ENCODE measurements at places on chromosomes 3 and 15.

- DNase-seq: peak; percentile 82
These were observed 132.6 kb upstream of the HES1 start for GRCh38 chr3:194003114-194004057.

DNA sequence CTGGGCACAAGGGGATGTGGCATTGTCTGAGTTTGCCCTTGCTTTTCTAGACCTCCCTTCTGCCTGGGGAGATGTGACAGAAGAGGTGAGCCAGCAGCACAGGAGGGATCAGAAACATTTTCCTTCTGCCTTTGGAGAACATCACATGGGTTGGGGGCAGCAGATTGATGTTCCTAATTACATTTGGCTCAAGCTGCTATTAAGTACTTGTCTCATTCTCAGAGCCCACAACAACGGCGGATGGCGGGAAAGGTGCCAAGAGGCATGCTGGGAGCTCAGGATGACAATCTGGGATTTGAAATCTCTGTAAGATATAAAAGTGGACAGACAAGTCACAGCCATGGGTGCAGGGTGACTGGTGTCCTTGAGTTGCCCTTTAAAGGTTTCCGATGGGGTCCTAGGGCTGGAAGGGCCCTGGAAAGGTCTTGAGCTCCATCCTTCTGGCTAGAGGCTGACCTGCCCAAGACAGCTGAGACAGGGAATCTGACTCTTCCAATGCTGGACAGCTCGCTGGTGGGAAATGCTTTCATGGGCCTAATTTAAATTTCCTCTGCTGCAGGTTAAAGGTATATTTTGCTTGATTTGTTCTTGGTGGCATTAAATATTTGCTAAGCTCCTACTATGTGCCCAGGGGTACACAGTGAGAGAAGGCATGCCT is 2.4 kb upstream of the CORO2B start:
- DNase-seq: no peak

DNA sequence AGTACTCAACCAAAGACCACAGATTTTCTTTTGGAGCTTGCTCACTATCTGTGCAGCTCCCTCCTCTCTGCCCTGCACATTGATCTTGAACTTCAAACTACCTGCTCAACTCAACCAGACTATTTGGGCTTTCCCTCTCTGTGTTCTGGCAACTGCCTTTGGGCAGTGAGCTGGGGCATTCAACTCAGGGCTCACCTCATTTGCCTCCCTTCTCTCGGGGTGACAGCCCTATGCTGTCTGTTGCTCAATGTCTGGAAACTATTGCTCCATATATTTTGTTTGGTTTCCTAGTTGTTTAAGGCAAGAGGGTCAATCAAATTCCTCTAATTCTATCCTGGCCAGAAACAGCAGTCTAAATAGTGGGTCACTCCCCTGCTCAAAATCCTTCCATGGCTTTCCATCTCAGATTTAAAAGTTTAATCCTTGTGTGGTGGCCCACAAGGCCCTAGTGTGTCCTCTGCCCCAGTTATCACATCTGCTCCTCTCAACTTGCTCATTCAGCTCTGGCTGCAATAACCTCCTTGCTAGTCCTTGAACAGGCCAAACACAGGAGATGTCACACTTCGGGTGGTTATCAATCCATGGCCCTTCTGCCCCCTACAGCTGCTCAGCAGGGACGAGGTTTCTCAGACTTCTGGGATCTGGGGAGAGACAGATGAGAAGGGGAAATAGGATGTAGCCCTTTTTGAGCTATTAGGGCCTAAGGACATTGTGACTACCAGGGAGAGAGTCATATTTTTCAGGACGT is 67.8 kb downstream of the SNRK start:
- no peak for DNase-seq

- DNase-seq: no peak
These were observed 17.1 kb downstream of the AQR start for GRCh38 chr15:34952481-34952880.

- DNase-seq: no peak
These were observed 14.8 kb downstream of the TNK2 start for GRCh38 chr3:195893516-195893915.

GRCh38 chr3:7346364-7346763 is 485.4 kb downstream of the GRM7 start:
- DNase-seq: no peak

DNA sequence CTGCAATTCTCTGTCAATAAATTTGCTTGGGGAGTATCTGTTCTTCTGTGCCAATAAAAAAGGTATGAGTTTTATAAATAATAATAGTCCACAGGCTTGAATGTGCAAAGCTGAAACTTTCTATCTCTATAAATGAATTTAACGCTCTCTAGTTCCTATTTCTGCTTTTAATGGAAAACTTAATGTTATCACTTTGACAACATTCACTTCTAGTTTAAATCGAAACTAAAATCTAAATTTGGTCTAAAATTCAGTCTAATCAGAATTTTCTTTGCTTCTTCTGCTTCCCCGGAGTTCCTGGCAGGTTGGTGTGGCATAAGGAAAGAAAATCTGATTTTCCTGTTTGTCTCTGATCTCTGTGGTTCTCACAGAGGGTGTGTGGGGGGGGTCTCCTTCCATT is 450.1 kb upstream of the TBL1XR1 start:
- no peak for DNase-seq

GRCh38 chr15:62599791-62600777 is 435.0 kb upstream of the C2CD4B start:
- DNase-seq: no peak

GRCh38 chr3:150278843-150279381 is 129.2 kb upstream of the TSC22D2 start:
- no peak for DNase-seq

- DNase-seq: no peak
These were observed 65.3 kb downstream of the CLASP2 start for GRCh38 chr3:33652736-33653135.

DNA sequence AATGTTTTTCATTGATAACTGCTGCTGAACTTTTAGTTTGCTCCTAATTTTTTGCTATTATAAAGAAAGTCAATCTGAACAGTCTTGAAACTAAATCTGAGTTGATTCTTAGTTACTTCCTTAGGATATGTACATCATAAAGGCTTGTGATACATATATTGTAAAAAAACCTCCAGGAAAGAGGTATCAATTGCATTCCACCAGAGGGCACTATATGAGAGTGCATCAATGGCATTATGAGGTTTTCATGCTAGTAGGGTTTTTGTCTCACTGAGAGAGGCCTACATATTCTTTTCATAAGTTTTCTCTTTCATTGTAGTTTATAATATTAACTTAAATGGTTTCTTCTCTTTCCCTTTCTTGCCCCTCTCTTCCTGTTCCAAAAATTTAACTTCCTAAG is 46.9 kb downstream of the PIK3R4 start:
- peak; percentile 36 for DNase-seq

GRCh38 chr3:142120707-142121106 is 28.6 kb downstream of the TFDP2 start:
- no peak for DNase-seq

GRCh38 chr15:62566248-62566647 is 401.2 kb upstream of the C2CD4B start:
- no peak for DNase-seq

DNA sequence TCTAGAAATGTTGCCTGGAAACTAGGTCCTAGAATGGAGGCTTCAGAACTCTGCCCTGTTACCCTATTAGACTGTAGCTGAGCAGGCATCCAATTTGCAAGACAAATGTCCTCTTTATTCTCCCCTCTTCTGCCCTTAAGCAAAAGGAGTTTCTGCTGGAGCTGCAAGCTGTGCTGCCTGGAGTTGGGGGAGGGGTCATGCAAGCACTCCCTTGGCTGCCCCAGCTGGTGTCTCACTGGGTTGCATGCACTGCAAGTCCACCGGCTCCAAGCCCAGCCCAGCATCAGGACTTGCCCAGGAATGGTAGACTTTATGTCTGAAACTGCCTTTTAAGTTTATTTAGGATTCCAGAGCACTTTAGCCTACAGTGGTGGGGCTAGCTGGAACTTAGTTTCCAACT is 15.7 kb upstream of the RBP2 start:
- DNase-seq: no peak

DNA sequence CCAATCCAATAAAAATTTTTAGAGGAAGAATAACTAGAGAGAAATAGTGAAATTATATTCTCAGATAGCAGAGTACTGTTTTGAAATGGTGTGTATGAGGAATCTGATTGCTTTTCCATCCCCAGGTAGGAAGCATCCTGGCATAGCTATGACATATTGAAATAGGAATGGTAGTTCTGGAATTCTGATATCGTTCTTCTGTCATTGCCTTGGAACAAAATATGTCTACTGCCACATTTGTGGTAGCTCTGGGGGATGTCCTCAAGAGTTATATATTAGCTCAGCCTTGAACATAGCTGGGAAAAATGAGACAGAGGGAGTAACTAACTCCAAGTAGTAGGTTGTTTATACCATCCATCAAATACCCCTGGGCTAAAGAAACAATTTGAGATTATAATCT is 950.7 kb downstream of the MCTP2 start:
- DNase-seq: no peak

- DNase-seq: peak; percentile 34
These were observed 263.5 kb upstream of the CFAP20DC start for GRCh38 chr3:59313365-59313764.

- DNase-seq: no peak
These were observed 82.2 kb upstream of the VEPH1 start for GRCh38 chr3:157585386-157585785.

- no peak for DNase-seq
These were observed 449 bp downstream of the RAF1 start for GRCh38 chr3:12663401-12663935.

GRCh38 chr15:52511084-52511483 is 17.6 kb downstream of the MYO5A start:
- no peak for DNase-seq

GRCh38 chr3:128392818-128393544 is 73.7 kb downstream of the DNAJB8 start:
- no peak for DNase-seq

- DNase-seq: peak; percentile 24
These were observed 36.9 kb downstream of the PCOLCE2 start for GRCh38 chr3:142852009-142852408.

DNA sequence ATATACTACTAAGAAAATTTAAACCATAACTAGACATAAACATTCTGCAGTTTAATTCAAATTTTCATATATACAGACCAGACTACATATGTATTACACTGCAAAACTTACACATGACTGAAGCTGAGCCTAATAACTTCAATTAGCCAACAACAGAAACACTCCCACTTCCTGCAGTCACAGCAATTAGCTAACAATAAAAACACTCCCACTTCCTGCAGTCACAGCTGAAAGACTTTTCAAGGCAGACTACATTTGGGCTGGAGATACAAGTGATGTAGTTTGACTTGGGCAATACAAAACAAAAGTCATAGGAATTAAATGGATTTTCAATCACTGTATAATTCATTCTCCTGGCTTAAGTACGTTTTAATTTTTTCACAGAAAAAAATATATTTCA is 10.3 kb downstream of the TM2D3 start:
- no peak for DNase-seq

GRCh38 chr3:69052472-69052898 is 352 bp upstream of the TMF1 start:
- no peak for DNase-seq

DNA sequence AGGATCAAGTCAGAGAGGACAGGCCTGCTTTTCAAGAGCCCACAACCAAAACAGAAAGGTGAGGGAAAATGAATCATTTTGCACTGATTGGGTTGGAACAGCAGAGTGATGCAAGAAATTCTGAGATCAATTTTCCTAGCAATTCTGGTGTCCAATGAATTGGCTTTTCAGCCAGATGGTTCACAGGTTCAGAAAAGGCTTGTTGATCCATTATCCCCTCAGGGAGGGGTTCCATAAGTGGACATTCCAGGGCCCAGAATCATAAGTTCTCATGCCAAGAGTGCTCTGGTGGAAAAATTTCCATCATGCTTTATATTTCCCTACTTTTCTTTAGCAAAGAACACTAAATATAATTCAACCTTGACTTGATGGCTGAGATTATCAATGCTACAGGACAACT is 16.2 kb downstream of the RBP2 start:
- no peak for DNase-seq

All from GM13977 (cell line).